ENCODE measurements at places on chromosomes 6 and 20. TPM values are rescaled to one million over a fixed set of nuclear protein-coding genes. Genes with fewer than 3 reads are reported as not detected.

- peak; percentile 47 for DNase-seq
These were observed 33.8 kb upstream of the AIG1 start for GRCh38 chr6:143026696-143027449.

DNA sequence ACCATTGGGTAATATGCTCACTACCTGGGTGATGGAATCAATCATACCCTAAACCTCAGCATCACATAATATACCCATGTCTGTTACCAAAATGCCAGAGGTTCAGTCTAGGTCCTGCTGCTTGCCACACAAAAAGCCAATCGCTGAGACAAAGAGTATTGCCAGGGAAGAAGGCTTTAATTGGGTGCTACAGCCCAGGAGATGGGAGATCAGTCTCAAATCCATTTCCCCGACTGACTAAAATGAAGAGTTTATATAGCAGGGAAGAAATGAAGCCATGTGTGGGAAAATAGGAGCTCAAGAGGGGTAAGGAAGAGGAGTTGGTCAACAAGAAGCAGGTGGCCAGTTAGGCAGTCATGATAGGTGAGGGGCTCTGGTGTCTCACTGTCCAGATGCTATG is 149.6 kb downstream of the QRSL1 start:
- DNase-seq: no peak

GRCh38 chr20:41170386-41171105 is 33.2 kb downstream of the PLCG1 start:
- no peak for DNase-seq

C20orf141 gene
- not detected for total RNA-seq

POU3F2 gene
- total RNA-seq: not detected

TP53INP2 gene
- total RNA-seq: 2.1 TPM

- DNase-seq: no peak
These were observed 178.7 kb downstream of the BMP7 start for GRCh38 chr20:57087705-57088104.

ITCH gene
- 37.5 TPM for total RNA-seq

PLA2G7 gene
- not detected for total RNA-seq

CGA gene
- total RNA-seq: not detected

DNA sequence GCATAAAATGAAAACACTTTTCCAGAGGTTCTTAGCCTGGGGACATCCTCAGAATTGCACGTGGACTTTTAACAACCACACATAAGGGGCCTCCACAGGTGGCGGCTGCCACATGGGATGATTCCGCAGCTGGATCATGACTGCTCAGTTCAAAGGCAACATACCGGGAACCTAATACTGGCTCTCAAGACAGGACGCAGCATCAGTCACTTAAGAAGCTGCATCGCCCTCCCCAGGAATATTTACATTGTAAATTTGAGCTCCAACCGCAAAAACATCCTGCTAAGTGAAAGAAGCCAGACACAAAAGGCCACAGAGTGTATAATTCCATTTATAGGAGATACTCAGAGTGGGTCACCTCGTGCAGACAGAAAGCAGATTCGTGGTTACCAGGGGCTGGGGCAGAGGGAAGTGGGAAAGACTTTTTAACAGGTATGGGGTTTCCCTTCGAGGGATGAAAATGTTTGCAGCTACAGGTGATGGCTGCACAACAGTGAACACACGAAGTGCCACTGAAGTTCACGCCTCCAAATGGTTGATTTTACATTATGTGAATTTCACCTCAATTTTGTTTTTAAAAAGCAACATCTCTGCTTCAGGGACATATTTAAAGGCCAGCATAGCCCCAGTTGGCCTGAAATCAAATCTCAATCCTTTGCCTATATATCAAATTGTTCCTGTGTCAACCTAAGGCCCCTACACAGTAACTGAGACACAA is 141.5 kb downstream of the BMP7 start:
- no peak for DNase-seq

GRCh38 chr20:56422824-56423189 is 10.7 kb downstream of the CASS4 start:
- no peak for DNase-seq

- DNase-seq: peak; percentile 38
These were observed 106.0 kb downstream of the SH3BGRL2 start for GRCh38 chr6:79737172-79737571.

All from fibroblast of the aortic adventitia (primary cell).